Activated T-helper 1 cell treated with anti-CD3 and anti-CD28 coated beads, Interleukin-2, amount 50 U/mL, for 16 hours (primary cell): ENCODE measurements at places on chromosomes 7 and 10.
A peak's percentile ranks its signal among the peaks of the same experiment; 100 is the strongest.

- no peak for DNase-seq
These were observed 132.9 kb upstream of the ZMIZ1 start for GRCh38 chr10:78935697-78936407.

GRCh38 chr7:101411508-101411874 lies 48.8 kb downstream of the COL26A1 start:
- no peak for DNase-seq

DNA sequence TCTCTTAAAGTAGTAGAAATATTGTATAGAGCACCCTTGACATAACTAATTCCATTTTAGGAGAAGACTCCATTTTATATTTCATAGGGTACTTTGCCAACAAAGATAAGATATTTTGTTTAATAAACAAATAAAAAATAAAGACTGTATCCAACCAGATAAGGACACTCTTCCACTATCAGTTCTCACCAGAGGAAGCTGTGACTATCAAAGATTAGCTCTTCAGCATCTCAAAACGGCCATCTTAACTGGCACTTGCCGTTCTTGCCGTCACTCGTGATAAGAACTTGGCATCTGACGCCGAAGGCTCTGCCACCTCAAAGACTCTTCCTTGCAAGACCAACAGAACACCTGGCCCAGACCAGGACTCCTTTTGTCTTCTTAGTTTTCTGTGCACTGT lies 26.3 kb upstream of the AKR1B1 start:
- DNase-seq, result no peak

- no peak for DNase-seq
These were observed at the start of gene DKK1 for GRCh38 chr10:52313933-52314821. TSS of gene DKK1 (plus strand) at chr10:52314281. CDS start at chr10:52314435, 154 bp downstream.

GRCh38 chr7:88101769-88102168 lies 118.1 kb downstream of the SRI start:
- no peak for DNase-seq

DNA sequence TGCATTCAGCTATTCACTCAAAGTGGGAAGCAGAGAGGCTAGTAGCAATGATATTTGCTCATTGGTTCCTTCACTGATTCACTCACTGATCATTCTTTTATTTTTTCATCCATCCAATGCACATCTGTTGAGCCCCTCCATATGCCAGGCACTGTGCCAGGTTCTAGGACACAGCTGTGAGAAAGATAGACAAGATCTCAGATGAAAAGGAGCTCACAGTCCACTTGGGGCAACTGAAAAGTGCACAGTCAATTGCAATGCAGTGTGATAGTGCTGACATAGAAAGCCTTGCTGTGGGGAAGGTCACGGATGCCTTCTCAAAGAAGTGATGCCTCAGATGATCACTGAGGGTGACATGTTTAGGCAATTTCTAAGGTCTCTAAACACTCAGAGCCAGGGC lies 262.3 kb downstream of the PTEN start:
- no peak for DNase-seq

DNA sequence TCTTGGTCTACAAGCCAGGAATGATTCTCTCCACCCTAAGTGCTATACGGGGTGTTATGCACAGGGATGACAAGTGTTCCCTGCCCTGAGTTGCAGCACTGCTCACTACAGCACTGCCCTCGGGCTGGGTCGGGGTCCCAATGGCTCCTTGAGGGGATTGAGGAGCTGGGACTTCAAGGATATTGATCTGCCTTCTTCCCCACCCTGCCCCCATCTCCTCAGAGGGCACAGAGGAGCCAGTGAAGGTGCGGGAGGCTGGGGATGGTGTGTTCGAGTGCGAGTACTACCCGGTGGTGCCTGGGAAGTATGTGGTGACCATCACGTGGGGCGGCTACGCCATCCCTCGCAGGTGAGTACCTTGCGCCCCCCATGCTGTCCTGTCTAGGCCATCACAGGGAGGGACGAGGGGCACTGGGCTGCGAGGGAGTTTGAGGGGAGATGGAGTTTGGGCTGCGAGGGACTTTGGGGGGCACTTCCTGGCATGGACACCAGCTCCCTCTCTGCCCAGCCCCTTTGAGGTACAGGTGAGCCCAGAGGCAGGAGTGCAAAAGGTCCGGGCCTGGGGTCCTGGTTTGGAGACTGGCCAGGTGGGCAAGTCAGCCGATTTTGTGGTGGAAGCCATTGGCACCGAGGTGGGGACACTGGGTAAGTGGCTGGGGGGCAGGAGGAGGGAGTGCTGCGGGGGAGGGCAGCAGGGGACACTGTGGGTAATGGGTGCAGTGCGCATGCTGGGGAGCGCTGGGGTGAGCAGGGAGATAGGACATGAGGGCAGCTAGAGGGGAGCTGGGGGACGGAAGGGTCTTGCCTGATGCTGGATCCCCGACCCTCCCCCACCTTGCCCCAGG lies 10.3 kb downstream of the FLNC start:
- no peak for DNase-seq

DNA sequence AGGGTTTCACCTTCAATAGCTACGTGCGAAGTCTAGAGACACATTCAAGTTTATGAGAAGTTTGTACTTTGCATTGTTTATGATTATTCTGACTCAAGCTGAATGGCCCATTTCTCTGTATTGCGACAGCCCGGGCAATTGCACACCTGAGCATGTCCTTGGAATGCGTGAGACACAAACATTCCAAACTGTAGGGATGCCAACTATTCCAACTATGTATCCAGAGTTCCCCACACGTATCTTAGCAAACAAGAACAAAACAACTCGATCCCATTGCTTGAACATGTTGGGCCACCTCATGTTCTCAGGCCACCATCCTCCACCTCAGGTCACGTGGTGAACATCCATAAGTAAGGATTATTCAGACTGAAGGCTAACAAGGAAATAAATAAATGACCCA lies 51.4 kb upstream of the EGFR start:
- DNase-seq, result no peak

DNA sequence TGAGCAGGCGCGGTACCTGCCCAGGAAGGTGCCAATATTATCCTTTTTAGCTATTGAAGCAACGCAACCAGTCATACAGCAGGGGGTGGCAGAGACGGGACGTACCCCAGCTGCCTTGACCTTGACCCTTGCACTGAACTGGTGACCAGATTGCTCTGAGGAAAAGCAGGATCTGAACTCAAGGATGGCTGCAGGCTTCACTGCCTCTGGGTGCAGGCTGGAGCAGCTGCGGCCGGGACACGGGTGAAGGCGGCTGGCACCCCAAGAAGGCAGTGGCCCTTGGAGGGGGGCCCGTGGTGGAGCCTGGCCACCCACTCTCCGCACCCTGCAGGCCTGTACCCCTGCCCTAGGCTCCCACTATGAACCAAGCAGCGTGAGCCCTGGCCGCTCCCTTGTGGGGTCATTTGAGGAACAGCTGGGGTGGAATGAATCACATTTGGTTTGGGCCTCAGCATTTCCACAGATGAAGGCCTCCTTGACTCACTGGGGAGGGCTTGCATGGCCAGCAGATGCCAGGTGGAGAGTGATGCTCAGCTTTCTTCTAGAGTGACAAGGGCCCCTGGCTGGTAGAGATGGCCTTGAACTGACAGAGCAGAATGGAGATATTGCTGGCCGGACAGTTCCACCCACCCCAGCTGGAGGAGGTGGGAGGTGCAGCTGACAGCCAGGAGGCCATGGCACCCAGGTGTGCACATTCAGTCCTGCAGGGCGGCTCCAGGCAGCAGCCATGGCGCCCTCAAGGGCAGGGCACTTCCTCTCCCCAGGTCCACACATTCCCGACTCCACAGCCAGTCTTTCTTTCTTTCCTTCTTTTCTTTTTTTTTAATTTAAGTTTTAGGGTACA lies 218.7 kb downstream of the WDR37 start:
- DNase-seq, result no peak

- DNase-seq, result no peak
These were observed 130.1 kb upstream of the MDFIC start for GRCh38 chr7:114791771-114792170.

GRCh38 chr7:1951600-1951999 lies 281.1 kb downstream of the MAD1L1 start:
- no peak for DNase-seq

DNA sequence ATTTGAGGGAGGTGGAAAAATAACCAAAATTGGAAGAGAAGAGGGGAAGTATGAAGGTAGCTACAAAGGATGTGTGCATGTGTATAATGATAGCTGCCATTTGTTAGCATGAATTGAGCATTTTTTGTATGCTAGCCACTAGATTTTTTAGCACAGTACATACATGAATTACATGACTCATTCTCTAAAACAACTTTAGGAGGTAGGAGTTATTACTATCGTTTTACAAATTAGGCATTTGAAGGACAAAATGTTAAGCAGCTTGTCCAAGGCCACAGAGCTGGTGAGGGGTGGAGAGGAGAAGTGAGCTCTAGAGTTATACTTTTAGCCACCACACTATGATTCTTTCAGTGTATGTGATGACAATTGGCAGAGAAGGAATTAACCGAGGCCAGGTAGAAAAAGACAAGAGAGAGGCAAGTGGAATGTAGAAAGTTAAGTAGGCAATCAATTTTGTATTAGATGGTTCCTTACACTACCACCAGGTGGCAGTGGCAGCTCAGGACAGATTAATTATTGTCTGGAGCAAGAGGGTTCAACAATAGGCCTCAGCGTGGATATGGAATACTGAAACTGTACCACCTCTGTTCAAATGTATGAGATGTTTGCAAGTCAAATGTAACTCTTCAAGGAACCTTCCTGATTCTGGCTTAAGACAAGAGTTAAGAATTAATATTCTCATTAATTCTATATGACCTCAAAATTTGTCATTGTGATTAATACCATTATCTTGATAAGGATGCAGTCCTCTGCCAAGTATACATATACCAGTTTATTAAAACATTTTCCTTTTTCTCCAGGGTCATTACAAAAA lies 128.0 kb downstream of the MBL2 start:
- no peak for DNase-seq

GRCh38 chr7:10225275-10225674 lies 748.4 kb upstream of the PHF14 start:
- DNase-seq, result no peak

GRCh38 chr7:112573302-112574039 lies 92.7 kb downstream of the LSMEM1 start:
- no peak for DNase-seq

DNA sequence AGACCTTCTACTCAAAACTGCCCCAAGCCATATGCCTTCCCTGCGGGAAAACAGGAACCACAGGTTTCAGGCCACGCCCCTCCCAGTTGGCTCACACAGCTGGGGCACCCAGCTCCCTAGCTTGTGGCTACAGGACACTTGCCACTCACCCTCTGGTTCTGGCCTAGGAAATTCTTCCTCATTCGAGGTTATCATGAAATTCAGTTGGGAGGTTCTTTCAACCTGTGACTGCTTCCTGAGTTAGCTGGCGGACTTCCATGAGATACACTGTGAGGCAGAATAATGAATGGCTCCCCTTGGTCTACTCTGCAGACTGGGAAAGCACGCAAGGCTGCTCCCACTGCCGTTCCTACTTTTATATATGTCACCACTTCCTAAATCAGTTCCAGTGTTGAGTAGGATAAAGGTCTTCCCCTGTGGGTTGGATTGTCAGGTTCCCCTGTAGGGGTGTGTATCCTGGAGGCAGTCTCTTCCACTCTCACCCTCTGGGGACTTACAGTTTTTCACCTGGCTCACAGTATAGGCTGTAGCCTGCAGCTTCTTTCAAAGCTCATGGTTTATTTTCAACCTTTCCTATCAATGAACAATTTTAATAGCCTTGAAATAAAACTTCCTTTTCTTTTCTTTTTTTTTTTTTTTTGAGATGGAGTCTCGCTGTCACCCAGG lies 37.0 kb downstream of the GPR22 start:
- DNase-seq, result no peak

GRCh38 chr7:81273601-81274397 lies 354.9 kb upstream of the SEMA3C start:
- no peak for DNase-seq

DNA sequence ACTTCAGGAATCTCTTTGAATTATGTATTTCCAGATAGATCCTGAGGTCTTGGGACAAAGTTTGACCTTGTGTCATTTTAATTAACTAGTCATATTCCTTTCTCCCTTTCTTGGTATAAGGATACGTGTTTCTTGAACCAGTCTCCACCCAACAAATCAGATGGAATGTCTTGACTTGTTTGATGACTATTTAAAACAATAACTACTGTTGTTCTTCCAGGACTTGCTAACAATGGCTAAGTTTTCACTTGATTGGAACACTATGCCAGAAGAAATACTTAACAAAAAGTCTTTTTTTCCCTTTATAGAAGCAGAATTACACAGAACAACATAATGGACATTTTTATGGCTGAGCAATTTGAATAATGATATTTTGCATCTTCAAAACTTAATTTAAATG lies 43.0 kb upstream of the WIPF3 start:
- DNase-seq, result no peak

DNA sequence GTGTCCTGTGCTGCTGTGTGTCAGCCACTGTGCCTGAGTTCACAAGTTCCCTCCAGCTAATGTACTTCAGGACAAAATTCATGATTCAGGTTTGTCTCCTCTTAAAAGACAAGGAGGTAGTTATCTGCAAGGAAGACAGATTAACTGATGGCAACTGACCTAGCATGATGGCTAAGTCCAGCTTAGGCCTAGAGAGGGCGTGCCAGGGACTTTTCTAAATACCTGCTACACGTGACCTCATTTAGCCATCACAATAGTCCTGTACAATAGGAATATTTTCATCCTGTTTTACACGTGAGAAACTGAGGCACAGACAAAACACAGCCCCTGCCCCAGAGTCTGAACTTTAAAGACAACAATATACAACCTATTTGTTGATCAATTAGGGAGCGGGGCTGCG lies 275.7 kb downstream of the XPNPEP1 start:
- DNase-seq, result no peak

DNA sequence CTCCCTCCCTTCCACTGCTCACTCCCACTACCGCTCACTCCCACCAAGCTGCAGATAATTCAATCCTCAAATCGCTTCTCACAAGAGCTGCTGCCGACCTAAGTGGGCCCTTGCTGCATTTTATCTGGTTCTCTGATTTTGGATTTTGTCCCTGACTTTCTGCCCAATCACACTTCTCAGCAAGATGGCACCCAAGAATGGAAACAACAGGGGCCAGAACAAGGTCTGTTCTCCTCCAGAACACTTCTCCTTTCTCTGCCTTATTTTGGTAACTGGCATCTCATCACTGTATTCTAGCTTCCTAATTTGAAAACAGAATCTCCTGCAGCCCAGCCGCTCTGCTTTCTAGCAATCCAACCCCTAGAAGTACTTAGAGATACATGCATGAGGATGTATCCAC lies 172.8 kb downstream of the GRID1 start:
- DNase-seq, result no peak

DNA sequence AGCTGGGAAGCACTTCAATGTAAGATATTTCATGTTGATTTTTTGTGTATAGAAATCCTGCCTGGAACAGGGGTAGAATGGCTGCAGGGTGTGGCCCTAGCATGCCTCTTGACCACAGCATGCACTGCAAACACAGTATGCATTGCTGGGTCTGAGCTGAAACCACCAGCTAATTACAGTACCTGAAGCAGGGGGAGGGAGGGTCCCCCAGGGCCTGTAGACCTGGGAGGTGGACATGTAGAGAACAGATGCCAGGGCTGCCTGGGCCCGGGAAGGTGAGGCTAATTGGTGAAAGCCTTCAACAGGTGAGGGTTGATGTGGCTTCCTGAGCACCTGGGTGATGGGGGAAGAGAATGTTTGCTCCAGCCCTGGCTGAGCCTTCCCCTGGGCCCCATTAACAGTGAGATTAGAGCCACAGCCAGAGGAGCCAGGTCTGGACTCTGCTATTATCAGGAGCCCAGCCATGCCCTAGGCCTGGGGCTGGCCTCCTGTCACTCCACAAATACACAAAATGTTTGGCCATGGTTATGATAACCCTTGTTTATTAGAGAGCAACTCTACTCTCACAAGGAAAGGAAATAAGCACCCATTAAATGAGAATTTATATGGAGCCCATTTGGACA lies 83.3 kb downstream of the PLXNA4 start:
- DNase-seq, result no peak

GRCh38 chr10:87818505-87819288 lies 671 bp upstream of the ATAD1 start:
- DNase-seq, result peak; percentile 50
